Activated naive CD4-positive, alpha-beta T cell (primary cell): ENCODE measurements at places on chromosomes 2 and 18.

DNA sequence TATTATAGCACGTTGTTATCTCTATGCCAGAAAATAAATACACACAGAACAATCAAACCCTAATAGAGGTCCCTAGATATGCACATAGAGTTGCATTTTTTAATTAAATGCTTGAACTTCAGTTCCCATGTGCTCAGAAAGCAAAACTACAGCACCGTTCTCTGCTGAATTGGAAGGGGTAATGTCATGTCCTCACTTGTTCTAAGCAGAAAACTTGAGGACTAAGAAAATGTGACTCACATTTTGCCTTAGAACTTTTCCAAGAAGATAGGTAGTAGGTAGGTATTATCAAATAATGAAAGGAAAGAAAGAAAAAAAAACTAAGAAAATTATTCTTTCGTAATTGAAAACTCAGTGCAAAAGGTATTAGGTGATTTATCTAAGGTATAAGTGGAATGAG is 607.3 kb downstream of the ERBB4 start:
- DNase-seq = no peak

DNA sequence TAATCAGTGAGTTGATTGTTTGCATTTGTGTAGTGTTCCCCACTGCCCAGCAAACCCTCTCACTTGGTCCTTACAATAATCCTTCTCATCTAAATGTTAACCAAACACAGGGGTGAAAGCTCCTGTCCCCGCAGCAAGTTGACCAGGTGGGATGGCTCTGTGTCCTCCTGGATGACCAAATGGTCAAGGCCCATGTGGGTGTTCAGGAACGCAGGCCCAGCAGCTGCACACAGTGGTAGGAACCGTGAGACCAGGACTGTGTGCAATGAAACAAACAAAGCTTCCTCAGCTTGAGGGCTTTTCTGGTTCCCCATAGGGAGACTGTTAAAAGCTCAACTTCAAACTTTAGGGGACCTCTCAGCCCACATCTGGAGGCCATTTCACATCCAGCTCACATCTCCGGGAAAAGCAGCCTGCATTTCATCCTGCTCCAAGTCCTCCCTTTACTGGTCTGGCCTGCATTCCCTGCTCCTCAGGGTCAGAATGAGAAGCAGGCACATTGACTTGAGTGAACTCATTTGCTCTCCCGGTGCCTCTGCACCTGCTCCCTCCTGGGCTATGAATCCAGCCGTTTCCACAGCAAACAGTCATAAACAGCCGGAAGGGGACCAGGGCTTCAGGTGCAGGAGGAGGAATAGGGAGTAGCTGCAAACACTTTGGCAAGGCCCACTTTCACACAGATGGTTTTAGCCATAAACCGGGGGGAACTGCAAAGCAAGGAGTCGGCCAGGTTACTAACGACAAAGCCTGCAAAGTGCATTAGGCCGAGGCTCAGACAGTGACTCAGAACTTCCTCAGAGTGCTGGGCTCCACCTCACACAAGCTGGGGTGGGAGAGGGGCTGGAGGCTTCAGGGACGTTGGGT is 144.7 kb downstream of the CAPN13 start:
- no peak for DNase-seq

DNA sequence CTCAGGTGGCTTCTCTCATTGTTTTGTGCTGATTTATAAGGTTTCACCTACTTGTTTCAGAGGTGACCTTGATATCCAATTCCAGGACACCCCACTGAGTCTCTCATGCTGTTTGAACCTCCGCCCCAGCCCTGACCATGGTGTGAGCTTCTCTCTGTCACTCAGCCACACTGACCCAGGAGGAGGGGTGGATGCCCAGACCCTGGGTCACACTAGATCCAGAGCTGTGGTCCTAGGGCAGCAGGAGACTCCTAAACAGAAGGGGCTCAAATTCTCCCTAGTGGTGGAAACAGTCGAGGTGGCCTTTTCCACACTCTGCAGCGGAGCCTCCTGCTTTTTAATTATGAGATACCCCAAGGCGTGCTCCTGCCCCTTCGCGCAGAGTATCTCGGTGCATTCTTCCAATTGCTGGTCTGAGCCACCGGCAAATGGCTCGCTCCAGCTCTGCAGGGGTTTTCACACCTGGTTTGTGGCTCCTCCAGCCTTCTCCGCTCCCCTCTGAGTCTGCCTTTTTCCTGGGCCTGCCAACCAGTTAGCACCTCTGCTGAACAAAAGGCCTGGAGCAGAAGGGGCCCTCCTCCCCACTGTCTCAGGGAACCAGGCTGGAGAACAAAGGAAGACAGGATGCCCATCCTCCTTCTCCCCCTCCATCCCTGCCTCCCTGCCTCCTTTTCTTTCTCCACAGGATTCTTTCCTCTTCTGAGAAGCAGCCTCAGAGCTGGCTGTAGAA is 147.3 kb upstream of the SPRED2 start:
- DNase-seq = no peak

DNA sequence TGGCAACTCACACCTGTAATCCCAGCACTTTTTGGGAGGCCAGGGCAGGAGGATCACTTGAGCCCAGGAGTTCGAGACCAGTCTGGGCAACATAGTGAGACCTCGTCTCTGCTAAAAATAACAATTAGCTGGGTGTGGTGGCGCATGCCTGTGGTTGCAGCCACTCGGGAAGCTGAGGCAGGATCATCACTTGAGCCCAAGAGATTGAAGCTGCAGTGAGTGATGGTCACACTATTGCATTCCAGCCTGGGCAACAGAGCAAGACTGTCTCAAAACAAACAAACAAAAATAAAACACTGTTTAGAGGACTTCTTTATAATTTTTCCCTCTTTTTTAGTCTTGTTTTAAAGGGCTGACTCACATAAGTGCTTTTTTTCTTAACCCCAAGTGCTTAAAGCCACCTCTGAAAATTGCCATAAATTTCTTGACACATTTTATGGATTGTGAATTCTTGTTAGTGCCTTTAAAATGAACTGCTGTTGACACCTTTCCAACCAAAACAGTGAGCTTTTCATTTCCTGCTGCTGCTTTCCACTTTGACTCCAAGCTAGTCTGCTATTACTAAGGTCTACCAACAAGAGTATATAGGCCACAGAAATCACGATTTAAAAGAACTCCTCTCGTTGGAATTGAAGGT is 41.7 kb downstream of the CYP20A1 start:
- no peak for DNase-seq

GRCh38 chr2:36397728-36398413 is 42.3 kb downstream of the CRIM1 start:
- DNase-seq = no peak

GRCh38 chr2:172735582-172736423 is at the start of gene RAPGEF4:
Gene RAPGEF4, plus strand, starts transcription at chr2:172735845. Its CDS starts 139 bp downstream, at chr2:172735984.
- no peak for DNase-seq

DNA sequence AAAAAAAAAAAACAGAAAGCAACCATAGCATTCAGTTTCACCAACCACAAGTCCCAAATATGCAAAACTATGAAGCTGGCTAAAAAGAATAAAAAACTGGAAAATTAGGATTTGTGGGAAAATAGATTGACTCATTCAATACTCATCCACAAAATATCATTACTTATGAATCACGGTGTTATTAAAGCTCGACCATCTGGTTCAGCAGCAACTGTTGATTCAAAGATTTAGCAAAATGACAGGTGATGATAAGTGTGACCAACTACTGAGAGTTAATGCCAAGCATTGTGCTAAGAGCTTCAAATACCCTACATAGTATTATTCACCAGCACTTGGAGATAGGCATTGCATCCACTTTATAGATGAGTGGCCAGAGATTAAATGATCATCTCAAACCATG is 26.2 kb upstream of the XDH start:
- DNase-seq = no peak

DNA sequence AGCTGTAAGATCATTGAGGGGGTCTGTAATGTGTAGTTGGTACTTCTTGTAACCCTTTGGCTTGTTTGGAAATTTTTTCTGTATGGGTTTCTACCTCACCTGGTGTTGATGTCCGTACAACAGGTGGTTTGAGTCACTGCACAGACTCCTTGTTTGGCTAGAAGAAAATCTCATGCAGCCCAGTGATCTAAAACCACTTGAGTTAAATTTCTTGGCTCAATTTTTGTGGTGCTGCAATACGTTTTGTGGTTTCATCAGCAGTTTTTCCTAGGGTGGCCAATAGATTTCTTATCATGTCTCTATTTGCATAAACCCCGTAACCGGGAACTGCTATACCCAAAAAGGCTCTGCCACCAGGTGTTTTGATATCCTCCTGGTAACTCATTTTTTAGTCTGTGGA is 43.4 kb downstream of the CERS6 start:
- no peak for DNase-seq

DNA sequence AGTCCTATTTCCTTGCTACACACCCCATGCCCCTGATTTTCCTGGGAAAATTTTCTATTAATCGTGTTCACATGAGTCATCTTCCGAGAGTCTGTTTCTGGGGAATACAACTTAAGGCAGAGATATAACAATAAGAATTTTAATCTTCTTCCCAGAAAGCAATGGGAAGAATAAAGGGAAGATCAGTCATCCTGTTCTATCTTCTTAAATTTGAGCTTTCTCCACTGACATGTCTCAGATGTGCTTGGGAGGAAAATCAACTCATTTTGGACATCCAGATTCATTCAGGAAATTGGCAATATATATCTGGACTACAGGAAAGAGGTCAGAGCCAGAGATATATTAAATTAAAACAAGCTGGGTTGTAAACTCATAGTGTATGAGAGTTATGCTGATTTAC is 62.3 kb upstream of the SPAG16 start:
- no peak for DNase-seq

DNA sequence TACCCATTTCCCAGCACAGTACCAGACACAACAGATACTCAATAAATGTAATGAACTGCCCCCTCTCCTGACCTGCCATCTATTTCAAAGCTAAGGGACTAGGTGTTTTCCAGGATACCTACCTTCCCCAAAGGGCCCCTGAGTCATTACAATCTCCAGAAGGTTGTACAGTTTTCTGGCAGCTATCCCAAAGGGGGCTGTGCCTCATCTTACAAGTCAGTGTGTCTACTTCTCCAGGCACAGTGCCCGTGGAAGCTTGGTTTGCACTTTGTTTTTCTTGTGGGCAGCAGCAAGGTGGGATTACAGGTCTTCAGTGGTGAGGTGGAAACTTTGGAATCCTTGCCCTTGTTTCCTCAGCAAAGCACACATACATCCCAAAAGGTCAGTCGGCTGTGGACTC is 62.8 kb upstream of the CYP26B1 start:
- DNase-seq = no peak
